ENCODE measurements at places on chromosomes 7 and 10. TPM values are rescaled to one million over a fixed set of nuclear protein-coding genes. Genes with fewer than 3 reads are reported as not detected.

DNA sequence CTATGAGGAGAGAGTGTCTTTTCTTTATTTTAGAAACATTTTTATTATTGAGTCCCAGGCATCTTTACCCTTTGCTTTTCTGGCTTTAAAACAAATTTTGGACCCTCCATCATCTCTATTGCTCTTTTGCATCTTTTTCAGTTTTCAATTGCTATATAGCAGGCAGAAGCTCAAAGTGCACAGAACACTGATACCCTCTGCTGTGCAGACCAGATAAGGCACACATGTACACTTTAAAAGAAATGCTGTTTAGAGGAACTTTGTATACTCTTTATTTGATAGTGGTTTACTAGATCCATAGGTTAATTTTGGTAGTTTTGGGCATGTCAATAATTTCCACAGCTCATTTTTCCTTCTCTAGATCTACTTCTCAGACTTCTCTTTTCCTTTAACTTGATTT, 324.2 kb downstream of the SH2D4B start:
- no peak for DNase-seq

DNA sequence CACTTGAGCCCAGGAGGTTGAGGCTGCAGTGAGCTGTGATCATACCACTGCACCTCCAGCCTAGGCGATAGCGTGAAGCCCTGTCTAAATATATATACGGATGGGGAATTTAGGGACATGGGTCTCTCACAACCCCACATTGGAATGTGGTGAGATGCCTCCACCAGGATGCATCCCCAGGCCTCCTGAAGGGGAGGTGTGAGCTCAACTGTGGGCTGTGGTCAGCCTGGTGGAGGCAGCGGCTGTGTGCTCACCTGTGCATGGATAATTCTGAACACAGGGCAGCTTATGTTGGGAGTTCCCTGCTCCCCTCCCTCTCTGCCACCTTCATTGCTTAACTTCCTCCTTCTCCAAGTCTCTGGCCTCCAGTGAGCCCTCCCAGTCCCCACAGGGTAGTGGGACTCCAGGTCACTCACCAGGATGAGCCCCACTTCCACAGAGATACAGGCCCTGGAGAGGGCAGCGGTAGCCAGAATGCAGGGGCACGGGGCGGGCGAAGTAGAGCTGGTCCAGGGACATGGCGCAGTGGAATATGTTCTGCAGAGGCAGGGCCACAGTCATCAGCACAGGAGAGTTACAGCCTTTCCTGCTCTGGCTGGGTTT, 30.4 kb downstream of the PYROXD2 start:
- peak; percentile 25 for DNase-seq

- DNase-seq: no peak
These were observed 22.8 kb downstream of the MAD1L1 start for GRCh38 chr7:2209961-2210323.

DNA sequence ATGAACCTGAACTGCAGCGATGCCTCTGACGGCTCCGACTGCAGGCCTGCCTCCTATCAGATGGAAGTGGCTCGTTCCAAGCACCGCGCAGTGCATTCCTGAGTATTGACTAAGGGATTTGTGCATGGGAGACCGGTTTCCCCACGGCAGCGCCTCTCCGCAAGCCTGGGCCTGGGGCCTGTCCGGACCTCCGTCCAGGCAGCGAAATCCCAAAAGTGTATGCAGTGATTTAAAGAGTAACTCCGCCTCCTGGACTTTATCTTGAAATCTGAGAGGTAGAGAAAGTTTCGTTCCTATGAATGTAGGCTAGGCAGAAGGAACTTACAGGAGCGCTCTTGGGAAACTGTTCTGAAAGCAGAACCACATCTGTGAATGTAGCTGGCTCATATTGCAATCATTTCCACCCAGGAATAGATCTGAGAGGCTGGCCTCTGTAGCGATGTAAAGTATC, 106.2 kb upstream of the CELF2 start:
- DNase-seq: peak; percentile 88

DNA sequence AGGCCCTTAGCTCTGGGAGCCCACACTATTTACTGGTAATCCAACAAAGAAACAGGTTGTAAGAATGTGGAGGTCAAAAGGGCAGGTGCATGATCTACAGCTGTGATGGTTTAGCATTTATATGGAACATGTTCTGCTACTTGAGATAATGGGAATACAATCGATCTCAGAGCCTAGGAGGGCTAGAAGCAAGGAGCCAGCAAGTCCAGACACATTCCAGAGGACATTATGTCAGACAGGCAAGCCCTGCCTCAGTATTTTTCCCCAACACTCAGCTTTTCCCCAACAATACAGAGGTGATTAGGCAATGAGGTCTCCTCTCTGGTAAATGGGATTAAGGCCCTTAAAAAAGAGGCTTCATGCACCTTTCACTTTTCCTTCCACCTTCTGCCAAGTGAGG, 21.4 kb upstream of the GNAT3 start:
- DNase-seq: no peak

DNA sequence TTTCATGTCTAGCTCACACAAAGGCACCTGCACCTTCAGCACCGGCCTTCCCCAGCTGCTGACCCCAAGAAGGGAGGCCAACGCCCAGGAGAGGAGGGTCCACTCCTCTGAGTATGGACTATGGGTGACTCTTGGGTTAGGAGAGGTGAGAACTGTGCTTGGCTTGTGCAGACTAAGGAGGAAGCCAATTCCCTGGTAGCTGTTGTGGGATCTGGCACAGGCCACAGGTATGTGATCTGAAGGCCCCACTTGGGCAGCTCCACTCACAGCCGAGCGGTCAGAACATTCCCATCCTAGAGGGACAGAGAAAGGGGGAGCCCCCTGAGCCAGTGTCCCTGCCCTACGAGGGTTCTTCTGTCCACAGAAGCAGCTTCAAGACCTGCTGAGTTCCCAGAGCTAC, 52.8 kb upstream of the FIGNL1 start:
- no peak for DNase-seq

- peak; percentile 59 for DNase-seq
These were observed 90.5 kb upstream of the MACROH2A2 start for GRCh38 chr10:69961881-69962745.

The SCIN gene
- 0.23 TPM for polyA plus RNA-seq

- no peak for DNase-seq
These were observed 31.9 kb downstream of the SH2B2 start for GRCh38 chr7:102318482-102318971.

The CYP3A5 gene
- 0.61 TPM for polyA plus RNA-seq

- DNase-seq: no peak
These were observed 49.5 kb upstream of the SAMD8 start for GRCh38 chr10:75061709-75062505.

DNA sequence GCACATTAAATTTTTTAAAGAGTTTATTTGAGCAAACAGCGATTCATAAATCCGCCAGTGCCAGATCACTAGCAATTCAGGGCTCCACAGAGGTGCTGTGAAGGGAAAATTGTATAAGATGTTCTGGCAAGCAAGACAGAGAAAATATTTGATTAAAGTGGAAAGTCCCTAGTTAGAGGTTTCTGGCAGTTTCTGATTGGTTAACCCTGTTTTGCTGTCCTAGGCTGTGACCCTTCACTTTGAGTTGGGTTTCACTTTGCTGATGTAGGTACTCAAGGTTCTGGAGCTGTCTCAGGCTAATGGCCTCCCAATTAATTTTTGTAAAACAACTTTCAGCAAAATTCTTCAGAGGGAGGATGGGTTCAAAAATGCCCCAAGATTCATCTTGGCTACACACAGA, 79.4 kb upstream of the NXPH1 start:
- no peak for DNase-seq

The COBL gene
- 0.31 TPM for polyA plus RNA-seq

The PROSER2 gene
- polyA plus RNA-seq: 1.4 TPM

GRCh38 chr7:84812021-84812420, 374.8 kb downstream of the SEMA3D start:
- DNase-seq: no peak

DNA sequence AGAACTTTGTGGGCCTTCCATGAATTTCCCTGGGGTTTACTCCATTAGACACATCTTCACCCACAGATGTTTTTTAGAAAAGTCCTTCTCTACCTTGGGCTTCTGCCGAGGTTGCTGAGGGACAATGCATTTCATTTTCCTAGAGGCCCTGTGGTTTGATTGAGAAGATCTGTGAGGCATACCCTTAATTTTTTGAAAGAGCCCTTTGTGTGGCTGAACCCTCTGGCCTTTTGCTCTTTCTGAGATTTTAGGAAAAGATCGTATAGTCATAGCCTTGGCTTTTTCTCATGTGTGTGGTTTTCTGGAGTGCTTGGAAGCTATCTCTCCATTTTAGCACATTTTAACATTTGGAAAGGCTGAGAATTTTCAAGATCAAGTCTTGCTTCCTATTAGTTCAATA, 119.8 kb upstream of the LYZL1 start:
- DNase-seq: no peak

The NEBL gene
- 0.18 TPM for polyA plus RNA-seq

The C7orf33 gene
- polyA plus RNA-seq: not detected

- DNase-seq: peak; percentile 85
These were observed 5.2 kb upstream of the MYH16 start for GRCh38 chr7:99267481-99267840.

DNA sequence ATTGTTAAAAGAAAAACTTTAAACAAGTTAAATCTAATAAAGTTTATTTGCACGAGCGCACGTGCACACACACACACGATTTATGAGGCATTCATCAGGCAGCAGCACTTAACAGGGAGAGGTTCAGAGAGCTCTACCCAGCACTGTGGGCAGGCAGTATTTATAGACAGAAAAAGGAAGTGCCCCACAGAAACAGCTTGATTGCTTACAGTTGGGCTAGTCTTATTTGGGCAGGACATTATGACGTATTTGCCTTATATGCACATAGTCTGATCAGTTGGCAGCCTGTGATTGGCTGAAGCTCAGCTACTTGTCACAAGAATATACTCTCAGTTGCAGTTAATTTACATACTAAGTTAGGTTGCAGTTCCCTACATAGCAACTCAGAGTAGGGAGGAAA, 1.2 kb upstream of the SDHAF3 start:
- DNase-seq: no peak

DNA sequence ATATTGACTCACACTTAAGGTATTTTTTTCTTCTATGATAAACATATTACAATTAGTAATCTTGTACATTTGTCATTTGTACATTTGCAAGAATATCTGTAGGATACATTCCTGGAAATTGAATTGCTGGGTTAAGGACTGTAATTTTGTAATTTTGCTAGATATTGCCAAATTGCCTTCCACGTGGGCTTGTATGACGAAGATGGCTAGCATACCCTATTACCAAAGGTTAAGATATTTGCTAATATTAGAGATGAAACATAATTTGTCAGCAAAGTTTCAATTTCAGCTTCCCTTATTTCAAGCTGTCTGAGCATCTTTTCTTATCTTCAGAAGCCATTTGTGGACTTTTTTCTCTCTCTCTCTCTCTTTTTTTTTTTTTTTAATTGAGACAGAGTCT, 1.0 kb upstream of the LYZL2 start:
- no peak for DNase-seq

GRCh38 chr10:93629647-93630305, 17.4 kb downstream of the PDE6C start:
- DNase-seq: no peak

DNA sequence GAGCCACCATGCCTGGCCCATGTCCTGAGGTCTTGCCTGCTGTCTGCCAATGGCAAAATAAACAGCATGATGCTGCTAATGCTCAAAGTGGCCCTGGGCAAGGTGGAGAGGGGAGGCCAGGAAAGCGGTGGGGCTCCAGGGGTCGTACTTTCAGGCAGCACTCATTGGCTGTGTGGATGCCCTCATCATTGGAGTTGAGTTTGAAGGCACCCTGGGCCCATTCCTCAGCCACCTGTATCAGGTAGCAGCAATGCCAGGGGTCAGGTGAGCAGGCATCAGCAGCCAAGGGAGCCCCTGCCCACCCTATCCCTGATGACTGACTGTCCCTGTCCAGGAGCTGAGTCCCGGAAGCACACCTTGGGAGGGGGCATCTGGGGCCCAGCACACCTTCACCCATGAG, 902.5 kb upstream of the ZNF722 start:
- DNase-seq: no peak

The CRTAC1 gene
- polyA plus RNA-seq: 19.0 TPM

DNA sequence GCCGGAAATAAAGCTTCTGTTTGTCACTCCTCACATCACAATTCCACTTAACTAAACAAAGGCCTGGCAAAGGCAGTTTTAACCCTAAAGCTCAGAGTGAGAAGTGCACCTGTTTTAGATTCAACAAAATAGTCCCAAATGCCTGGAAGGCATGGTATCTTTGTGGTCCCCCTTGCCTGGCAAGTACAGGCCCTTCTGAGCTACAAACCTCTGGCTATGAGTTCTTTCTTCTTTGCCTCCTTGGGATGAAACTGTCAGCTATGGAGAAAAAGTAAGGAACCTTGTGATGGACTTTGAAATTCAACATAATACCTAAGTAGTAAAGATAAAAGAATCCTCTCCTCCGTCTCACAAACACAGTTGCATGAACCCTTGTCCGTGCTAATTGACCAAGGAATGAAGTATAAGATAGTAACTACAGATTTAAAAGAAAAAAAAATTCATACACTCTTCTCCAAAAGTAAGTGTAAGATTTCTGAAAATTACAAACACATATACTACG, 244.5 kb upstream of the ETV1 start:
- DNase-seq: no peak

- peak; percentile 54 for DNase-seq
These were observed 931.7 kb upstream of the SORCS1 start for GRCh38 chr10:108095932-108096925.

The KCNH2 gene
- 0.63 TPM for polyA plus RNA-seq

The HECW1 gene
- polyA plus RNA-seq: 0.77 TPM

GRCh38 chr10:88923520-88923919, 29.1 kb downstream of the ACTA2 start:
- no peak for DNase-seq

The PNLIPRP1 gene
- 1.5 TPM for polyA plus RNA-seq

DNA sequence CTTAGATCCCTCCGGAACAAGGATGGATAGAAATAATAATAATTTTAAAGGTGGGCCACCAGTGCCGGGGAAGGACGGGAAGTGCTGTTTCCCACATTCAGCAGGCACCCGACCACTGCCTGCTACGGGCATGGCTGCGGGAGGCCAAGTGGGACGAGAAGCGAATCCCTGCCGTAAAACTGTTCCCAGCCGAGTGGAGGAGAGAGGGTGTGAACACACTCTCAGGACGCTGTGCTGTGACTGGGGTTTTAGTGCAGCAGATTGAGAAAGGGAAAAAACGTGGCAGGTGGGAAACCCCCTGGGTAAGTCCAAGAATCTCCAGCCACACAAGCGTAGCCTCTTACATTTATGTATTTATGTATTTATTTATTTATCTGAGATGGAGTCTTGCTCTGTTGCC, 158.8 kb downstream of the DNAJB6 start:
- DNase-seq: no peak

- no peak for DNase-seq
These were observed 337.6 kb upstream of the SEMA3A start for GRCh38 chr7:84532196-84532595.

The PON1 gene
- not detected for polyA plus RNA-seq

GRCh38 chr7:29255199-29255878, 60.8 kb downstream of the CHN2 start:
- no peak for DNase-seq
